ENCODE measurements at places on chromosomes 12 and 14.

DNA sequence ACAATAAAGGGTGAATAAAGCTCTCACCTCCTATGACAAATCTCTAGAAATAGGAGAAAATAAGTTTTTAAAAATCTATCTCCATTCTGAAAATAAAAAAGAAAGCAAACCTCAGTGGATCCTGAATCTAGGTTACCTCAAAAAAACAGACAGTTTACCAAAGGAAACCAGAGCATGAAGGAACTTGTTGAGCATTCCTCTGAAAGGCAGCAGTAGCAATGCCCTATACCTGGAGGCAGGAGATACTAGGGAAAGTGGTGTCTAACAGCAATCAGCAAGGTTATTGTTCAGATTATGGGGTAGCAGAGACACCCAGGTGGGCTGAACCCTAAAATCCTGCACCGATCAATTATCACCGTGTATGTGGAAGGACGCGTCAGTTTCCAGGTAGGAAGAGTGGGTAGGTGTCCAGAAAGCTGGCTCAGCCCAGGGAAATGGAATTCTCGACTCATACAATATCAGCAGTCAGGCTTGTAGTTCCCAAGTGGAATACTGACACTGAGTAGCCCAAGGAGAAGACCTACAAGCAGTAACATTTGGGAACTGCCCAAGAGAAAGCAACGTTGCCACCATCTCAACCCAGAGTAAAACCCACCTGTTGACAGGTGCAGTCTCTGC, 128.3 kb downstream of the ST8SIA1 start:
- DNase-seq: no peak

DNA sequence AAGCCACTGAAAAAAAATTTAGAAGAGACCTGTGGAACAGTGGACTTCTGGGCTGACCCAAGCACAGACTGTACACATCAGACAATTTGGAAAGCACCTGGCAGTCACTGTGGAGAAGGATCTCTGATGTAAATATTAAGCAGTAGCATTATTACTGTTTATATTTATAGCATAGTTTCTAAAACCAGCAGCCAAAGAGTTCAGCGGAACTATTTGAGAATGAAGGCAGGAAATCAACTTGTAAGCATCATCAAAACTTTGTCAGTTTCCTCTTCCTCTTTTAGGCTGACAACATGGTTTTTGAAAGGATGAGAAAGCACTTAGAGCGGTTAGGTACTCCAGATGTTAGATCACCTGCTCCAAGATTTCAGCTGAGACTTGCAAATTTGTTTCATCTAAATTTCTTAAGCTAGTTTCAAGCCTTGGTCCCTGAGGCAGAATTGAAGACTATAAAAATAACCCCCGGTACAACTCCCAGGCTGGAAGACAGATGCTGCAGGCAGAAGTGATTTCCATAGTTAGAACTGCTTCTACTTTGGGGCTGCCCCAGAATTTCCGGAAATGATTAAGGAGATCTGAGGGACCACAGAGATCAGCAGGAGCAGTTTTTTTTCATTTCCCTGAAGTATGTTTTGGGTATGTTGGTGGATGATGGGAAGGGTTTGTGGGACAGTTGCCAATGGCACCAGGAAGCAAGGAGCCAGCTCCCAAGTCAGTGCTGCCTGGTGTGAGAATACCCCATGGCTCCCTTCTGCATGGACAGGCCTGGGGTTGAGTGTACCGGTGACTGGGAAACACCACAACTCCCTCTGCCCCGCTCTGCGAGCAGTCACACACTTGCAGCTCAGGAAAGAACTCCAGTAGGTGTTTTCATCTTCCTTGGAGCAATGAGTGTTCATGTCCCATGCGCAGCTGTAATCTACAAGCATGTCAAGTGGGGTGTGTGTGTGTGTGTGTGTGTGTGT, 354.5 kb downstream of the NUAK1 start:
- DNase-seq: no peak

- no peak for DNase-seq
These were observed 246.8 kb upstream of the DAAM1 start for GRCh38 chr14:58941629-58942028.

DNA sequence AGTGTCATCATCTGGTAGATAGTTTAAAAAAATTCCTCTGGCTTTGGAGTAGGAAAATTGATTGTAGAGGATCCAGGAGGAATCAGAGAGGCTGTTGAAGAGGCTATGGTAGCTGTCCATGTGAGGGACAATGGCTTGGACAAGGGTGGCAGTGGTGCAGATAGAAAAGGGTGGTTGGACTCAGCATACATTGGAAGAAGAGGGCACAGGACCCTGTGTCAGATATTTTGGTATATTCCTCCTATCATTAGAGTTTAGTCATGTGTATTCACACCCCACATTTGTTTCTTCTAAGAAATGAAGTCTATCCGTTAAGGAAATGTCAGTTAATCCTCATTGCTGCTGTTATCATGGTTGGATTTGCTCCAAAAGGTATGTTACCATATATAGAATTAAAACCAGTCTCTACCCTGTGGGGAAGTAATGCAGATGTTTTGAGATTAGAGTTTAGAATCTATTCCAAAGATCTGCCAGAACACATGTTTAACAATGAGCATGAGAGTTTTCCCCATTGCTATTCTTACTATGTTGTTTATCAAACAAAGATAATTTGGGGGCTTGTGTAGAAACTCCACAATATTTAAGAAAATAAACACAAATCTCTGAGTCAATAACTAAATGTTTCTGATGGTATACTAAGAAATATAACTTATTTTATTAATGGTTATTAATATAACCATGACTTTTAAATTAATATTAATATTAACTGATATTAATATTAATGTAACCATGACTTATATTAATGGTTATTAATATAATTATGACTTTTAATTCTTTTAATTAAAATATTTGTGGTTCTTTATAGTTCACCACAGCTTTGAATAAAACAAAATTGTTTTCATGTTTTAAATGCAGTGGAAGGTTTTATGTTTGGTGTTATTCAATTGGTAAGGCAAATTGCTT, 80.9 kb downstream of the CRADD start:
- no peak for DNase-seq

- no peak for DNase-seq
These were observed 8.9 kb downstream of the RNASE11 start for GRCh38 chr14:20578784-20579502.

DNA sequence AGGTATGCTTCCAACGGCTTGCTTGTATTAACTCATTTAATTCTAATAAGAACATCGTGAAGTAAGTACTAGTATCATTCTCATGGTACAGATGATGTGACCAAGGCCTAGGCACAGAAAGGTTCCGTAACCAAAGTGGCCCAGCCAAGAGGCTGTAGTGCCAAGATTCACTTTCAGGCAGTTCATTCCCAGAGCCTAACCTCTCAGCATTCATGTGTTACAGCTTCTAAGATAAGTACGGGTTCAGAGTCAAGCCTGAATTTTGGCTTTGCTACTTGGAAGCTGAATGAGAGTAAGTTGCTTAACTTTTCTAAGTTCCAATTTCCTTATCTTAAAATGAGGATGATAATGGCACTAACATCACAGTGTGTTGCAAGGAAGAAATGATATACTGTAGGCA, 379.9 kb downstream of the AEBP2 start:
- no peak for DNase-seq

GRCh38 chr12:267581-268482, 5.2 kb upstream of the SLC6A13 start:
- DNase-seq: no peak

GRCh38 chr14:103762541-103762940, 46.9 kb downstream of the ZFYVE21 start:
- DNase-seq: no peak

DNA sequence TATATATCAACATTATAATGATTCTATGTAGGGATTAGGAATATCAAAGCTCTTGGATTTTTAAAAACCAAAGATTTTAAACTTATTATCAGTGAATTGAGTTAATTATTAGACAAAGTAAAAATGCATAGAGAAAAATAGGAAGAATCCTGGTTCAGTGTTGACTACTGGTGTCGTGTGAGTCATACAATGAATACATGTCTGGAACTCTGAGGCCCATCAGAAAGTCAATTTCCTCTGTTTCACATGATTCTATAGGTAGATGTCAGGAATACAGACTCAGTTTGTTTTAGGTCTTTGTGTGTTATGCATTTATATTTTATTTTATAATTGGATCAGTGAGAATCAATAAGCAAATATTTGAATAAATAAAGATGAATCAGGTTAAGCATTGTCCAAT, 84.5 kb upstream of the RTL1 start:
- DNase-seq: no peak

DNA sequence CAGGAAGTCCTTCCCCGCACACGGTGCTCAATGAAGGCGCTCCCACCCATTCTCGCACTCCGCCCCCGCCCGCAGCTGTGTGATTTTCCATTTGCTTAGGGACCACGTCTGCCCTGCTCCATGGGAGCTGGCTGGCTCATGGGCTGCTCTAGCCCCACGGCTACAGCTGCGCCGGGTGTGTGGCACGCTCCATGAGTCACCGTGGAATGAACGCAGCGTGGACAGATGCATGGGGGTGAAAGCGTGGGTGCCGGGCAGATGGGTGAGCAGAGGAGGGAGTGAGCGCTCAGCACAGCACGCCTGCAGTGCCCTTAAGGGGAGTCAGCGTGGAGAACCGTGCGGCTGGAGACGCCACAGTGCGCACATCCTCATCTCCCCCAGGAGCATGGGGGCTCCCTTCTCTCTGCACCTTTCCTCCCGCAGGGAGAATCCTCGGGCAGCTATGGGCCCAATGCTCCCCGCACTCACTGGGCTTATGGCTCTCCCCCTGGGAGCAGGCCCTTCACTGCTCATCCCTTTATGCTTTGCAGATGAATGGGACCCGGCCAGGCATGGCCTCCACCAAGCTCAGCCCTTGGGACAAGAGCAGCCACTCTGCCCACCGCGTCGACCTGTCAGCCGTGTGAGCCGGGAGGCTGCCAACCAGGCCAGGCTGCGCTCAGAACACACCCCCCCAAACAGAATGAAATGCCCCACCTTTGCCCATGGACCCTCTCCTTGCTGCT, 185.1 kb downstream of the ADGRD1 start:
- no peak for DNase-seq

DNA sequence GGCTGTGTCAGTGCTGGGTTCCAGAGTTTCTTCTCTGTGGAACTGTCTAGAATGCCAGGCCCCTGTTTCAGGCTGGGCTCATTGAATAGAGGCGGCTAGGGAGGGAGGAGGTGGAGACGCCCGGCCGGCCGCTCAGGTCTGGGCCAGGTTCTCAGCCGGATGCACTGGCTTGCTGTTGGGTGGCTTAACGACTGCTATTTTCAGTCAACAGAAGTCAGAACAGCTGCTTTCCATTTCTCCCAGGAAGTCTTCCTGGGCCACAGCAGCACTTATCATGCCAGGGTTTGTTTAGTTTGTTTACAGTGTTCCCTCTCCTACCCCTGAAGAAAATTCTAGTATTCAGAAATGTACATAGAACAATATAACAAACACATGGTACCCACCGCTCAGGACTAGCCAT, 26.0 kb upstream of the VPS37B start:
- DNase-seq: peak; percentile 3

- no peak for DNase-seq
These were observed 23.2 kb upstream of the ATP5MC2 start for GRCh38 chr12:53698948-53699677.

DNA sequence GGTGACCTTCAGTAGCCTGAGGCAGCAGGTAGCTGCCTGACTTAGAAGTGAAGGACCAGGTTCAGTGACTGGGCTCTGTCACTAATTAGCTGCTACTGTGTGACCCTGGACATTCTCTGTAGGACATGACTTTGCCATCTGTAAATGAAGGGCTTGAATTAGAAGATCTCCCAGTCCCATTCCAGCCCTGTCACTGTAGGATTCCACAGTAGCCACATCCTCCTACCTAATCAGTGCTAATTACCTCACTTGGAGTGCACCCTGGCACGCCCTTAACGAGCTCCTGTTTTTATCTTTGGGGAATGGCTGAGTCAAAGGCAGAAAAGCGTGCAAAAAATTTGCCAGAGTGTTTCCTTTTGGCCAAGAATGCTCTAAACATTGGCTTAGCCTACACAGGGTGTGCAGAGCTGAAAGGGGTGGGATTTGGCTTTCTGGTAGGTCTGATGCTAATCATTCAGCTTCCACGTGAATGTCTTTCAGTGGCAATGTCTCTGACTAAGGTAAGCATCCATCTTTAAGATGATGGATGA, 6.8 kb downstream of the NTF3 start:
- no peak for DNase-seq

GRCh38 chr12:71610031-71610795, 53.4 kb downstream of the ZFC3H1 start:
- DNase-seq: no peak

- DNase-seq: no peak
These were observed 30.6 kb upstream of the TUBA1A start for GRCh38 chr12:49219417-49220026.

DNA sequence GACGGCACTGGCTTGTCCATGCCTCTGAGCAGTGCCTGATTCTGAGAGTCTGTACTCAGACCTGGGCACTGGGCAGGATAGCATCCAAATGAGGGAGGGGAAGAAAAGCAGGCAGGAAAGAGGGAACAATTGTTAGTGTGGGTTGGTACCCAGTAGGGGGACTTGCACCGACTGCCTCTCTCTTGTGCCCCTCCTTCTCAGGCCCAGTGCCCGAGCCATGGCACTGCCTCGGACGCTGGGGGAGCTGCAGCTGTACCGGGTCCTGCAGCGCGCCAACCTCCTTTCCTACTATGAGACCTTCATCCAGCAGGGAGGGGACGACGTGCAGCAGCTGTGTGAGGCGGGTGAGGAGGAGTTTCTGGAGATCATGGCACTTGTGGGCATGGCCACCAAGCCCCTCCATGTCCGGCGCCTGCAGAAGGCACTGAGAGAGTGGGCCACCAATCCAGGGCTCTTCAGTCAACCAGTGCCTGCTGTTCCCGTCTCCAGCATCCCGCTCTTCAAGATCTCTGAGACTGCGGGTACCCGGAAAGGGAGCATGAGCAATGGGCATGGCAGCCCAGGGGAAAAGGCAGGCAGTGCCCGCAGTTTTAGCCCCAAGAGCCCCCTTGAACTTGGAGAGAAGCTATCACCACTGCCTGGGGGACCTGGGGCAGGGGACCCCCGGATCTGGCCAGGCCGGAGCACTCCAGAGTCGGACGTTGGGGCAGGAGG, 2.2 kb downstream of the NAB2 start:
- DNase-seq: peak; percentile 3

- no peak for DNase-seq
These were observed 191.9 kb downstream of the LRIG3 start for GRCh38 chr12:58728397-58728796.

GRCh38 chr12:16166563-16167470, 110.7 kb downstream of the SLC15A5 start:
- DNase-seq: no peak

- DNase-seq: no peak
These were observed 1.4 kb downstream of the LIN7A start for GRCh38 chr12:80936353-80936641.

GRCh38 chr12:122309564-122310121, 43.3 kb upstream of the VPS33A start:
- no peak for DNase-seq

DNA sequence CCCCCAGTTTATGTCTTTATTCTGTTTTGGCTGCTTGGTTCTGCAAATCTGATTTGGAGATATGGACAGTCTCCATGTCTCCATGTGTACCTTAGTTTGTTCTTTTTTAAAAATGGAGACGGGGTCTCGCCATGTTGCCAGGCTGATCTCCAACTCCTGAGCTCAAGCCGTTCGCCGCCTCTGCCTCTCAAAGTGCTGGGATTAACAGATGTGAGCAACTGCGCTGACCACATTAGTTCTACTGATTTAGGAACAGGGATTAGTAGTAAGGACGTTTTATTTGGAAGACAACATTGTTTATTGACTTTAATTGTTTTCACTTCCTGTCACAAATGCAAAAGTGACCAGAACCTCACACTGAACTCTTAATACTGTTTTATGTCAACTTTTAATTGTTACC, 14.7 kb downstream of the AEBP2 start:
- DNase-seq: no peak

Measured in GM13977 (cell line).